ENCODE measurements at places on chromosomes 16 and 17. TPM values are rescaled to one million over a fixed set of nuclear protein-coding genes. Genes with fewer than 3 reads are reported as not detected.

DNA sequence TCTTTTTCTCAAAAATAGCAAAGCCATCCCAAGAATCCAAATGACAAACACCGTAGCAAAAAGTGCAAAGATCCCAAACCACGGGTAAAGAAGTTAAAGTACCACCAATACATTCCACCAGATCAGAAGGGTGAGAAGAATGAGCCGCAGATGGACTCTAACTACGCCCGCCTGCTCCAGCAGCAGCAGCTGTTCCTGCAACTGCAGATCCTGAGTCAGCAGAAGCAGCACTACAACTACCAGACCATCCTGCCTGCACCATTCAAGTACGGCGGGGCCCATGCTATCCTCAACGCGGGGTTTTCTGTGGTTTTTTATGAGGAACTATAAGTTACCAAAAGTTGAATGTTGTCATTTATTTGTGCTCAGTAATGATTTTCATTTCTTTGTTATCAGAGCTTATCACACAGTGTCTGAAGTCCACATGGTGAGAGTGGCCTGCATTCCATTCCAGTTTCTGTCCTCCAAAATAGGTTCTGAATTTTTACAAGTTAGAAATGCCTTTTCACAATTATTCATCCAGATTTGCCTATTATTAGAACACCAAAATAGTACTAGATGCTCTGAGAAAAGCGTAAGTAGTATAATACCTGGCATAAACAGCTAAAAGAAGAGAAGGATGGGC, 169.2 kb downstream of the MRTFB start:
- no peak for ATAC-seq

DNA sequence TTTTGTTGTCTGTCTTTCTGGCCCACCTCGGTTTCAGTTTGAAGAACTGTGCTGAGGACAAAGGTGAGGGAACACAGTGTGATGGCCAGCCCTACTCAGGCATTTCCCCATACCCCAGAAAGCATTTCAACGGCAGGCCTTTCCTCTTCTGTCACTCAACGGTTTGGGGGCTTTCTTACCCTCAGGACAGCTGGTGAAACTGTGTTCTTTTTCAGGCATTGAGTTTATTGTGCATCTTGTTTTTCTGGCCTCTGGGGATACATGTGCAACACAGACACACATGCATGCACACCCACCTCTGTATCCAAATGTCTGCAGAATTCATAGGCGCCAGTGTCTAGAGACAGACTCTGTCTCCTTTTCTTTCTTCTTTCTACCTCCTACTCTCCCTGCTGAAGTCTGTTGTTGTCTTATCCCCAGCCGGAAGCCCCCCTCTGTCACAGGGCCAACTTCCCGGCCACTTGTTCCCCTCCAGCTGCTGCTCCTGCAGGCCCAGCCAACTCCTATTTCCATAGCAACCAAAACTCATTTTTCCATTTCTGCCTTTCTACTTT, 17.0 kb downstream of the CHD9 start:
- no peak for ATAC-seq

DNA sequence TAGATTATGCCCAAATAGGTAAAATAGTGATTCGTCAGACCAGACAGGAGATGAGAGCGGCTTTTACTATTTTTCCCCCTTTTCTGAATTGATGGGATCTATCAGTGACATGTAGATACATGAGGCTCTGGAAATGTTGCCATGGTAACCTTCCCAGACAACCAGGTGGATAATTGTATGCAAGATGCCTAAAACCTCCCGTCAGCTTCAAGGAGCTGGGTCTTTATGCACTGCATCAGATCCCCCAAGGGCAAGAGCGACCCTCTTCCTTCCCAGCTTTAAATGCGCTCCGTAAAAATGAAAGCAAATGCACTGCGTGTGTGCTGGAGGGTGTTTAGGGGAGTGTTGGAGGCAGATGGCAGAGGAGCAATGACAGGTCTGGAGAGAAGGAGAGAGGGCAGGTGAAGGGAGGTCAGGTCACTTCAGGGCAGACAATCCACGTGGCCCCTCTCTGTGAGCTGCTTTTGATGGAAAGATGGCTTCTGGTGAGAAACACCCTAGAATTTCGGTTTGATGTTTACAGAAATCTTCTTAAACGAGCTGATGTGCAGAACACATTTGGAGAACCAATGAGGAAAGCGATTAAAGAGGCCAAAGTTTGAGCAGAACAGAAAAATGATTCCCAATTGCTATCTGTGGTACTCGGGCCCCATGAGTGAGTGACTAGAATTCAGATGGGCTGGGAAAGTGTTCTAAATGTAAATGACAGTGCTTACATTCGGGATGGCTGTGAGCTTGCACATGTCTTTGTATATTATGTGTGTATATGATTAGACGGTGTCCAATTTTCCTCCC, 461.7 kb upstream of the HSBP1 start:
- ATAC-seq: no peak

DNA sequence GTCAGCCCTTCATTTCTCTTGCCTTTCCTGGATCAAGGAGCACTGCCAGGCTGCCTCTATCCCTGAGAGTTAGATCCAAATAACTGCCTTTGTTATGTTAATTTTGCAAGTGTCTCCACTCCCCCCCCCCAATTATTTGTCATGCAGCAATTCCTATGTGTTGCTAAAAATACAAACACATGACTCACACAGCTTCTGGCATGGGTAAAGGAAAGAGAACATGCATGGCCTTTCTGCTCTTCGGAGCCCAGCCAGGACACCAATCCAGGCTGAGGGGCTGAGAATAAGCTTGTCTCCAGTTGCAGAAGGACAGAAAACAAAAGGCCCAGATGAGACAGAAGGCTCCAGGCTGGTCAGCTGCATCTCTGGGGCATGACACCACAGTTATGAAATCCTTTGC, 148.0 kb upstream of the TNRC6C start:
- ATAC-seq: no peak

GRCh38 chr16:56263711-56264608, 72.7 kb downstream of the GNAO1 start:
- no peak for ATAC-seq

GRCh38 chr17:21095735-21096134, 31.0 kb upstream of the DHRS7B start:
- no peak for ATAC-seq

- ATAC-seq: no peak
Measured at GRCh38 chr17:63447471-63448009, 1.4 kb upstream of the CYB561 start.

DNA sequence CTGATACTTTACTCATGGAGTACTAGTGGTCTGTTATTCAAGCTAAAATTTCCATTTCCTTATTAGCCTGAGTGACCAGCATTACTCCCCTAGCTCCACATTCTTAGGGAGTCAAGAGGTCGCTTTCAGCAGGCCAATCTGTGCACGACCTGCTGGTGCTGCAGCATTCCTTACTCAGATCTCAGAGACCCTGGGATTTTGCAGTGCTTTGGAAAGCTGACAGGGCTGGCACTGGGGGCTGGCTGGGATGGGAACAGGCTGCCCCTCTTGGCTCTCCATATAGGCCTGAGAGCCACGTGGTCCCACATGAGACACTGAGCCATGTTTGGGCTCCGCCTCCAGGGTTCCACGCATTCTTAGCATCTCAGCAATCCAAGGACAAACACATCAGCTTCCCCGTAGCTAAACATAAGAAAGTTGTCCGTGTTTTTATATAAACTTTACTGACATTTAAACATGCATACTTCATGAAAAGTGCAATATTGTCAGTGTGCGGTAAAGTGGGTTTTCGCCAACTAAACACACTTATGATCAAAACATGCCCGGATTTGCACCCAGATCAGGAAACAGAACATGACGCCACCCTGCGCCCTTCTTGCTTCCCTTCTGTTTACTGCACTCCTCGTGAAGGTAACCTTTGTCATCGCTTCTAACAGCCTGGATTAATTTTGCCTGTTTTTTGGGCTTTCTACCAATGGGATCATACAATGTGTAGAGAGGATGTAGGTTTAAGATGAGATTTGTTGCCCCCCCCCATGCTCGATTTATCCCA, 254.5 kb upstream of the CACNG5 start:
- no peak for ATAC-seq

GRCh38 chr17:62625870-62626200, 1.6 kb upstream of the MRC2 start:
- no peak for ATAC-seq

DNA sequence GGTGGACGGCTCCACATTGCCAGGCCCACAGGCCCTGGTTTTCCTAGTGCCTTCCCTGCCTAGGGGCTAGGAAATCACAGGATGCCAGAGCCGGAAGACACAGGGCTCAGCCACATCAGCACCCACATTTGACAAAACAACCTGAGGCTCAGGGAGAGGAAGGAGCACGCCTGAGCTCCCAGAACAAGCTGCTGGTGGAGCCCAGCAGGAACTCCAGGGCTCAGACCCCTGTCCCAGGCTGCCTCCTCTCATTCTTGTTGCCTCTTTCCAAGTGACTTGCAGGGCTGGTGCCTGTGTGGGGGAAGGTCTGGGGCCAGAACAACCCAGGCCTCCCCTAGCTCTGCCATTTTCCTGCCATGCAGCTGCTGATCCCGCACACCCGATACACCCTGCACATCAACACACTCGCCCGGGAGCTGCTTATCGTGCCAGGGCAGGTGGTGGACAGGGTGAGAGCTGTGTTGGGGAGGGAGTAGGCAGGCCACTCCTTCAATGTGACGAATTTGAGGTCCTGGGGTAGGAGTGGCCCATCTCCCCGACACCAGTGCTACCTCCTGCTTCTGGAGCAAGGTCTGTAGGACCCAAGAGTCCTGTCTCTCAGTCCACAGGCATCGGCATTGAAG, 7.6 kb downstream of the ALOX15B start:
- ATAC-seq: peak; percentile 17

GRCh38 chr17:43645765-43646481, 15.8 kb downstream of the MEOX1 start:
- ATAC-seq: peak; percentile 75

GRCh38 chr17:37527249-37527851, 37.7 kb downstream of the DUSP14 start:
- ATAC-seq: peak; percentile 88

GRCh38 chr17:68196394-68197090, 51.3 kb upstream of the AMZ2 start:
- peak; percentile 12 for ATAC-seq

DNA sequence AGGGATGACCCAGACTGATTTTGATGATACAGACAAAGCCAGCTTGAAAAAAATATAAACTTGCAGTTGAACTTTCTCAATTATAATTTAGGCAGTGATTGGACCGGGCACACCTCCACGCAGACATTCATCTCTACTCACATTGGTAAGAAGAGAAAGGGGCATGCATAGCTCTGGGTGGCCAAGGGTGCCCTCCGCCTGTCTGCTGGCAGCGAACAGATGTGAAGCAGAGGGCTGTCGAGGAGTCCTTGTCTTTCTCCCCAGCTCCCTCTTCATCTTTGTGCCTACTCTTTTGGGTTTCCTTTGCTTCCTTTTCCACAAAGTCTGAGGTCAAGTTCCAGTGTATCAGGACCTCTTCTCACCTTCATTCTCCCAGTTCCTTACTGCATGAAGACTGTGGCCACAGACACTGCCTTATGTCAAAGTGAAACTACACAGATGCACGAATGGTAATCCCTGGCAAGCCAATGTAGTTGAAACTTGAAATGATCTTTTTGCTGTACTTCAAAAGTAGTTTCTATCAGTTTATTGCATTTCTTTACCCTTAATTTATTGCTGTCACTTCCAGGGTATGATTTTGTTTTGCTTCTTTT, 343.7 kb upstream of the SOX9 start:
- no peak for ATAC-seq

GRCh38 chr17:383771-384621, 31.4 kb upstream of the RPH3AL start:
- no peak for ATAC-seq

GRCh38 chr17:29867643-29868181, 62.3 kb downstream of the SSH2 start:
- no peak for ATAC-seq

- no peak for ATAC-seq
Measured at GRCh38 chr16:1261131-1261892, 5.4 kb downstream of the TPSD1 start.

DNA sequence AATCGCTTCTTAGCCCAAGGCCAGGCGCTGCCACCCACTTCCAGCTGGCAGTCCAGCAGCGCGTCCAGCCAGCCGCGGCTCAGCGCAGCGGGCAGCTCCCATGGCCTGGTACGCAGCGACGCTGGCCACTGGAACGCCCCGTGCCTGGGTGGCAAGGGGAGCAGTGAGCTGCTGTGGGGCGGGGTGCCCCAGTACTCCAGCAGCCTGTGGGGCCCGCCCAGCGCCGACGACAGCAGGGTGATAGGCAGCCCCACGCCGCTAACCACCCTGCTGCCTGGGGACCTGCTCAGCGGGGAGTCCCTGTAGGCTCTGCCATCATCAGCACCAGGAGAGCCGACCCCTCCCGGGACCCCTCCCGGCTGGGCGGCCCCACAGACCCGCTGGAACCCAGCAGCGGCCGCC, 24.0 kb downstream of the TMC6 start:
- peak; percentile 21 for ATAC-seq

DNA sequence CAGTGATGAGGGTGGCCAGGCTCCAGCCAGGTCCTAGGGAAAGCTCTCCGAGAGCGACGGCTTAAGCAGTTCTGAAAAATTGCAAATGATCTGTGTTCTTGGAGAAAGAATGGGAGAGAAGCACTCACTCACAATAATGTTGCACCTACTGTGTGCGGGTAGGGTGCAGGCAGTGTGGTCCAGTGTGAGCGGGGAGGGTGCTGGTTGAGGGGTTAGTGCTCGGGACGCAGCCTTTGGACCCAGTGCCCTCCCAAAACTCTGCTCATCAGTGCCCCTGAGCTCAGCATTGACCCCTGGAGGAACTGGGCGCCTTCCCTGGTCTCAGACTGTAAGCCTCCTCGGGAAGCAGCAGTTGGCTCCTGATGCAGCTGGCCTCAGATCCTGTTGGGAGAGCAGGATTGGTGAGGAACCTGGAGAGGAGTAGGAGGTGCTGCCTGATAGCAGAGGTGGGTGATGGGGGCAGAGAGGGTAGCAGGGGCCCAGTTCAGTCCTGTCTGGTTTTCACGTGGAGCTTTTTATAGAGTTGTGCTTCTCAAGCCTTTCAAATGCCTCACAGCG, 23.6 kb upstream of the ZNF750 start:
- no peak for ATAC-seq

DNA sequence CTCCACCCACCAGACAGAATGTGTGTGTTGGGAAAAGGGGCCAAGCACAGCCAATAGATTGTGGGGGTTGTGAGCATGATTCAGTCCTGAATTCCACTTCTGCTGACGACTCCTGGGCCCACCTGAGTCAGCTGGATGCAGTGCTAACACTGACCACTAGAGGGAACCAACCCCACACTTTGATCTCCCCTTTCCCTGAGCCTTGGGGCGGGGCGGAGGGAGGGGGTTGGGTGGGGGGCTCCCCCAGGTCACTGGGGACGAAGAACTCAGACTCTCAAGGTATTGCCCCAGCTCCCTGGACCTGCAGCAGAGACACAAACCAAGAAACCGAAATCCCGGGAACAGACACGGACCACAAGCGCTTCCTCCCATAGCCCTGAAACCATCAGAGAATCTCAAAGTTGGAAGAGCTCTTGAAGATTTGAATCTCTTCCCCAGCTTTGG, 621 bp upstream of the CSHL1 start:
- ATAC-seq: peak; percentile 62

RPS6KB1 gene
- total RNA-seq: 36.6 TPM

FKBP10 gene
- total RNA-seq: 3.1 TPM

ITGAL gene
- 2.0 TPM for total RNA-seq

TBC1D28 gene
- total RNA-seq: not detected

LGALS9B gene
- 14.3 TPM for total RNA-seq

CCL1 gene
- total RNA-seq: not detected

CDR2 gene
- 3.6 TPM for total RNA-seq

GAS7 gene
- total RNA-seq: 17.3 TPM

KATNIP gene
- 21.0 TPM for total RNA-seq

KRTAP4-3 gene
- total RNA-seq: not detected

TRIM16 gene
- 145 TPM for total RNA-seq

MPDU1 gene
- total RNA-seq: 36.7 TPM

MYH8 gene
- total RNA-seq: not detected

CA4 gene
- total RNA-seq: 0.36 TPM

NPIPB9 gene
- total RNA-seq: 0.84 TPM

RHBDL3 gene
- 0.08 TPM for total RNA-seq

CDIP1 gene
- 18.9 TPM for total RNA-seq

CCT6B gene
- 0.96 TPM for total RNA-seq

Data from esophagus mucosa (tissue), 1 donor.